ENCODE measurements at places on chromosomes 13 and 19. TPM values are rescaled to one million over a fixed set of nuclear protein-coding genes. Genes with fewer than 3 reads are reported as not detected.
A peak's percentile ranks its signal among the peaks of the same experiment; 100 is the strongest.

The JUND gene
- 579 TPM for total RNA-seq

The CRX gene
- not detected for total RNA-seq

GRCh38 chr19:40365613-40366401 is 17.3 kb downstream of the PLD3 start:
- no peak for DNase-seq

DNA sequence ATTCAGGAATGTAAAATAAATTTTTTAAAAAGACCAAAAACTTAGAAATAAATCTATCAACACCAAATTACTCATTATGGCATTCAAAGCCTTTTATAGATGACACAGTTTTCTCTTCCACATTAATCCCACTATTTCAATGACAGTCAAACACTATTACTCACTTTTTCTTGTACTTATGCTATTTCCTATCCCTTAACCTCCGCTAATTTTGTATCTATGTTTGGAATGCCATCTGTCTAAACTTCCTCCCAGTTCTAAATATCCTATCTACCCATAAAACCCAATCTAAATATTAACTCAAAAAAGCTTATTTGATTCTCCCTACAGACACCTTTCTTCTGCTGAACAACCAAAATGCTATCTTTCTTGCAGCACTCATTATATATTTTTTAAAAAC is 203.5 kb downstream of the ENOX1 start:
- DNase-seq = no peak

DNA sequence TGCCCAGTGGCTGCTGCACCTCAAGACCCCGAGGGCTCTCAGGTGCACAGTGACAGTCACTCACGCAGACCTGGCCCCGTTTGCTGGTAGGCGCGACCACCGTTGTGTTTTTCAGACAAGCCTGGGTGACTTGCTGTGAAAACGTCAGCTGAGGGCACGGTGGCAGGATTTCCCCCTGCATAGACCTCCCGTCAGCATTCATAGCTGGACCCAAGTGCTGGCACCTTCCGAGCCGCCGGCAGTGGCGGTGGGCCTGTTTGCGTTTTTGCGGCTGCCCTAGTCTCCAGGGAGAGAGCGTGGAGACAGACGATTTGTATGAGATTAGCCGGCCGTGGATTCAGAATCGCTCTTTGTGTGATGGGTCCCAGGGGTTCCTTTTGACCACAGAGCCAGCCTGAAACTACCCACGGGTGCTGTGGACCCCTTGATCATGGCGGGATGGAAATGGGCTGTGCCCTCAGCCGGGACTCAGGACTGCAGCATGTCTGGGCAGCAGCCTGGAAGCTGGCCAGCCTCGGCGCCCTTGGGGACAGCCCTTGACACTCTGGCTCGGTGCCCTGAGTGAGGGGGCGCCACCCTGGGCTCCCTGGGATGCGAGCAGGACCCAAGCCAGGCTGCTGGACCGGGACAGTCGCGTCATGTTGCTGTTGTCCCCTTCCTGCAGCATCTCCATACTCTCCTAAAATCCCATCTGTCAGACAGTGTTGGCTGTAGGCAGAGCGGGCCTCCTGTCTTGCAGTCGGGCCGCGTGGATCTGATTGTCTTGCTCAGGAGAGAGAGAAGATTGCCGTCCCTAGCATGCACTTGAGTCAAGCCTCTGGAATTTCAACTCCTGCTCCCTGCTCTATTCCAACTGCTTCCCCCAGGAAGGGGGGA is 8.6 kb downstream of the KDM4B start:
- DNase-seq = peak; percentile 81

GRCh38 chr13:82657471-82657870 is 1224.8 kb downstream of the SLITRK1 start:
- DNase-seq = no peak

The ETV2 gene
- 4.0 TPM for total RNA-seq

DNA sequence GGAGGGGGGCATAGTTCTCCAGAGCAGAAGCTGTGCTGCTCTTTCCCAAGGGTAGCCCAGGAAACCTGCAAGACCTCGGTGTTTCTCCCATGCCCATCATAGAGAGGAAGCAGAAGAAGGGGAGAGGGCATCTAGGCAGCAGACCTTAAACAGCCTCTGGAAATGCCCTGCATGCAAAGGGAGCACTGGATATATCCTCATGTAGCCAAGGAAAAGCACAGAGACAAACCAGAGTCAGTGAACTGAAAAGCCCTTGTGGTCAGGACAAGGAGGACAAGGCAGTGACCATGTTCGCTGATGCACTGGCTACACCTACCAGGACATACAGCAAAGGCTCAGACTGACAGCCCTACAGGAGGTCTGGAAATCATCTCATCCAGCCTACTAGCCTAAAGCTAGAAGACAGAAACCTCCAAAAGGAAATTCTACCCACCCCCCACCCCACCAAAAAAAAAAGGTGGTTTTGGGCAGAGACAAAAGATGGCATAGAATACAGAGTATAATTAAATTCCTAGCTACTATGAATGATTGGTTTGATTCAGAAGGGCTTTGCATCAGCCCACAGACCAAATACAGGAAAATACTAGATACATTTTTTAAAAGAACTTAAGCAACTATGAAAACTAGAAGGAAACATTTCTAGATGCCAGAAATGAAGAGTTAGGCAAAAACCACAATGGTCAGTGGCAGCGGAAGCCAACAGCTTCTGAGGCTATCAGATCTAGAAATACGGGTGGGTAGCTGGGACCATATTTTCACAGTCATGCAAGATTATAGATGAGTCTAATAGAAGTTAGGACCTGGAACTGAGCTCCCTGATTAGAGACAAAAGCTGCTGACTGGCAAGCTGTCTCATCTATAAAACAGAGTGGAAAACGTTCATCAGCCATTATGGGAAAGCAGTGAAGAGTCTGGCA is 4.4 kb upstream of the TBC1D4 start:
- DNase-seq = no peak

- no peak for DNase-seq
These were observed 18.3 kb upstream of the KLF5 start for GRCh38 chr13:73040484-73040883.

GRCh38 chr13:85685436-85685835 is 113.8 kb downstream of the SLITRK6 start:
- no peak for DNase-seq

- DNase-seq = no peak
These were observed 2.6 kb downstream of the ADAT3 start for GRCh38 chr19:1907563-1908363.

The UGGT2 gene
- 15.3 TPM for total RNA-seq

GRCh38 chr19:12946092-12946721 is 545 bp downstream of the RAD23A start:
- DNase-seq = no peak

GRCh38 chr13:28012896-28013295 is 24.4 kb upstream of the URAD start:
- DNase-seq = no peak

The ARL11 gene
- total RNA-seq = 0.38 TPM

GRCh38 chr19:51595190-51596175 is 24.4 kb downstream of the ZNF175 start:
- no peak for DNase-seq

DNA sequence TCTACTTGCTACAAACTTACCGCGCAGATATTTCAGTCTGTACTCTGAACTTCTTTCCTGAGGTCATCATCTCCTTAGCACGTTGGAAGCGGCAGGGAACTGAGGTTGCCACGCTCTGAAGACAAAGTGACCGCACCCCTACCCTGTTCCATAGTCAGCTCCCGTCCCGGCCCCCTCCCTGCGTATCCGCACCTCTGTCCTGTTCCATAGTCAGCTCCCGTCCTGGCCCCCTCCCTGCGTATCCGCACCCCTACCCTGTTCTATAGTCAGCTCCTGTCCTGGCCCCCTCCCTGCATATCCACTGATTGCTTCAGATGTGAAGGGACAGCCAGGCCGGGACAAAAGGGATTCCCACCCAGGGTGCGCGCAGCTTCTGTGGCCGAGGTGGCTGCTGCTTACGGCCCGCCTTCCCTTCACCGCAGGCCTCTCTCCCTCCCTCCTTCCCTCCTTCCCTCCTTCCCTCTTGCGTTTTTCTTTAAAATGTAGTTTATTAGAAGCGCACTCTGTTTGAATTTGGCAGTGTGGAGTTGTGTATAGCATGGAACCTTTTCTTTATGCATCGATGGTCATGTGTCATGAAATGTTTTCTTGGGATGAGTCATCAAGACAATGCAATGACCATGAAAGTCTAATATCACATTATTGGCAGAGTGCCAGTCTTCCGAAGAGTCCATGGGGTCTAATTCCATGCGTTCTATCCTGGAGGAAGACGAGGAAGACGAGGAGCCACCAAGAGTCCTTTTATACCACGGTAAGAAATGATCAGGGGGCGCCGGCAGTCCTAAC is 21.9 kb upstream of the NDUFS7 start:
- DNase-seq = no peak

The TEX26 gene
- total RNA-seq = not detected

The ZNF320 gene
- 6.7 TPM for total RNA-seq

DNA sequence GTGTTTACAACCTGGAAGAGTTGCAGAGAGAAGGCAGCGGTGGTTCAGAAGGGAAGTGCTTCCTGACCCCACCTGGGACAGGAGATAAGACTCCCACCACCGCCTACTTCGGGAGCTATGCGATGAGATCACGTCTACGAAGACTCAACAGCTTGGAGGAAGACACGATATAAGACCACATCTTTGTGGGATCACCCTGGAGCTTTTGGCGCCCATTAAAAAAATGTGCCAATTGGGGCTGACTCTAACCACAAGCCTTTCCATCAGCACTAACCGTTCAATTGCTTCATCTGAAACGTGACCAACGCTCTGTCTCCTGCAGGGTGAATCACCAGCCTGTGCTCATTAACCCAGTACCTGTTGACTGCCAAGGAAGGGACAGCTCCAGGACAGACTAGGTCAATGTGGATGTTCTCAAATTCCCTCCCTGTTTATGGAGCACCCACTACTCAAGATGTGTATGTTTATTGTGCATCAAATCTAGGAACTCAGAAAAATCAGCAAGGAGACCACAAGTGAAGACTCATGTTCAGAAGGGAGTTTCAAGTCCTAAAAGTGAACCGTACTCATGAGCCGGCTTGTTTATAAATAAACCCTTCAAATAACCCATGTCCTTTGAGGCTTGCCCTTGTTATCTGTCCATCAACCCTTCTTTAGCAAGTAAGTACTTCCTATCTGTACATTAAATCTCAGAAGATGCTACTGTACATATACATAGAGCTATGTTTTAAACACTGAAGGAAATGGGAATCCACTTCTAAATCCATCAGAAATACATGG is 67.5 kb downstream of the LATS2 start:
- DNase-seq = peak; percentile 40

- DNase-seq = no peak
These were observed 124.2 kb downstream of the UQCRFS1 start for GRCh38 chr19:29088761-29089160.

GRCh38 chr19:44848036-44848811 is 2.1 kb downstream of the NECTIN2 start:
- DNase-seq = no peak

DNA sequence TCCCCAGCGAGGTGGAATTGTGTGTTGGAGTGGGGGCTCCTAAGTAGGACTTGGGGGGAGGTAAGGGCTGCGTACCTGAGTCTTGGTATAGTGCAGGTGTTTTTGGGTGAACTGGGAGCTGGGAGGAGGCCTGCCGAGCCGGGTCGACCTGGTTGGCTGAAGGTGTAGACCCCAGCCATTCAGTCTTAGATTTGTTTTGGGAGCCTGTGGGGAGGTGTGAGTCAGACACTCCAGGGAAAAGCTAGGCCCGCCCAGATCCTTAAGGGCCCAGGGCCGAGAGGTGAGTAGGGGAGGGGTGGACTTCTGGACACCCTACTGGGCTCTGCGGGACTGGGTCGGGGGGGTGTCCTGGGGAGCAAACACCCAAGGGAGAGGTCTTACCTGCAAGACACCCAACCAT is 935 bp downstream of the CRB3 start:
- no peak for DNase-seq

GRCh38 chr13:25440061-25440460 is 68.3 kb downstream of the ATP8A2 start:
- no peak for DNase-seq

GRCh38 chr19:35375505-35376307 is 4.8 kb downstream of the GPR42 start:
- no peak for DNase-seq

GRCh38 chr13:73664851-73665250 is 469.4 kb downstream of the KLF12 start:
- DNase-seq = no peak

DNA sequence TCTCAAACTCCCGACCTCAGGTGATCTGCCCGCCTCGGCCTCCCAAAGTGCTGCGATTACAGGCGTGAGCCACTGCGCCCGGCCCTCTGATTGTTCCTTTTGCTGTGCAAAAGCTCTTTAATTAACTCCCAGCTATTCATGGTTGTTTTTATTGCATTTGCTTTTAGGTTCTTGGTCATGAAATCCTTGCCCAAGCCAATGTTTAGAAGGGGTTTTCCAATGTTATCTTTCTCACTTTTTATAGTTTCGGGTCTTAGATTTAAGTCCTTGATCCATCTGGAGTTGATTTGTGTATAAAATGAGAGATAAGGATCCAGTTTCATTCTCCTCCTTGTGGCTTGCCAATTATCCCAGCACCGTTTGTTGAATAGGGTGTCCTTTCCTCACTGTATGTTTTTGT is 19.2 kb upstream of the GRTP1 start:
- no peak for DNase-seq

The NOVA2 gene
- total RNA-seq = 0.21 TPM

The LILRA2 gene
- total RNA-seq = not detected

The TSC22D1 gene
- total RNA-seq = 70.3 TPM

- DNase-seq = no peak
These were observed 14.1 kb downstream of the PRR36 start for GRCh38 chr19:7859831-7860713.

- no peak for DNase-seq
These were observed 29.9 kb downstream of the EFNA2 start for GRCh38 chr19:1315470-1316166.

DNA sequence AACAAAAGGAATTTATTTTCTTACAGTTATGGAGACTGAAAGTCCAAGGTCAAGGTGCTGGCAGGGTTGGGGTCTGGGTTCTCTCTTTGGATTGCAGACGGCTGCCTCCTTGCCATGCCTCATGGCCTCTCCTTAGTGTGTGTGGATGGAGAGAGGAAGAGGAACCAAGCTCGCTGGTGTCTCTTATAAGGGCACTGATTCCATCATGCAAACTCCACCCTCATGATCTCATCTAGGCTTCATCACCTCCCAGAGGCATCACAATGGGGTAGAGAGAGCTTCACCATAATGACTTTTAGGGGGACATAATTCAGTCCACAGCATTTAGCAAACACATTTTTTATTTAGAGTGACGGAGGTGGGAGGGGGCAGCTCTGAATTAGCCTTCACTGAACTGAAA is 104.9 kb upstream of the ABCC4 start:
- no peak for DNase-seq

GRCh38 chr19:966485-967088 is 17.6 kb upstream of the WDR18 start:
- no peak for DNase-seq

- DNase-seq = no peak
These were observed 271.4 kb downstream of the NALCN start for GRCh38 chr13:101144808-101145419.

DNA sequence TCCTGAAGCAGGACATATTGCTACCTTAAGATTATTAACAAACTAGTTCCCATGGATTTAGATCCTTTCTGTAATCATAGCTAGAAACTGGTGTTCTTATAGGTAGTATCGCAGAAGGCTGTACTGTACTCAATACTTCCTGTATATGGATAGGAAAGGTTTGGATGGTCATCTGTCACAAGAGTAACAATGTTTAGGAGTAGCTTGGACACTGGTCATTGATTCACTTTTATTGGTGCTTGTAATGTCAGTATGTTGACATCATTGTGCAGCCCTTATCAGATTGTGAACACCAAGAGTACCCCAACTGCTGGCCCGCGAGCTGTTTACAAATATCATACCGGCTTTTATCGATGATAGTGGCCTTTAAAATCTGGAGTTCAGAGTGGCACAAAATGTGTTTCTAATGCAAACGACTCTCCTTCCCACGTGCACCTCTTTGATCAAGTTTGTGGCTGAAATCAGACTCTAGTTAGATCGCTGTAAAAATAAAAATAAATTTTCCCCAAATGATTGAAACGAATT is 605 bp upstream of the CDK8 start:
- DNase-seq = no peak

All from suprapubic skin (tissue), 4 donors.